ENCODE measurements at places on chromosomes 2 and 18.

GRCh38 chr2:134252092-134252750 is 1.7 kb upstream of the MGAT5 start:
- no peak for DNase-seq

GRCh38 chr2:54755641-54756326 is 32.3 kb downstream of the EML6 start:
- DNase-seq = no peak

DNA sequence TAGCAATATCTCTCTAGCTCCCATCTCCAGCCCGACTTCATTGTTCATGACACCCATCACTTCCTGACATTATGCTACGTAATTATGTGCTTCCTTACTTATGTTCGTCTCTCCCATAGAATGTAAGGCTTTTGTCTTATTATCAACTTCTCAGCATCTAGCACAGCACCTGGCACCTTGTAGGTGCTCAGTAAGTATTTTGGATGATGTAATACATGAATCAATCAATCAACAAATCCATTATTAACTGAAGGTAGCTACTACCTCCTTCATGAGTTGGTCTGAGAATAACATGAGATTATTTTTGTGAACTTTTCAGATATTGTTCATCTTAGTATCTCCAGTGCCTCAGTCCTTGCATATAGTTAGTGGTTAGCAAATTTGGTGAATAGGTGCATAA is 109.3 kb downstream of the EN1 start:
- no peak for DNase-seq

- no peak for DNase-seq
Measured at GRCh38 chr2:135299658-135300244, 231.3 kb downstream of the ZRANB3 start.

- no peak for DNase-seq
Measured at GRCh38 chr2:52308156-52308555, 1276.2 kb upstream of the NRXN1 start.

Measured in HuH-7.5 (cell line).